ENCODE measurements at places on chromosomes 2 and 18. TPM values are rescaled to one million over a fixed set of nuclear protein-coding genes. Genes with fewer than 3 reads are reported as not detected.

GRCh38 chr2:217836901-217837491 is 165.8 kb downstream of the TNS1 start:
- DNase-seq, result peak; percentile 95

DNA sequence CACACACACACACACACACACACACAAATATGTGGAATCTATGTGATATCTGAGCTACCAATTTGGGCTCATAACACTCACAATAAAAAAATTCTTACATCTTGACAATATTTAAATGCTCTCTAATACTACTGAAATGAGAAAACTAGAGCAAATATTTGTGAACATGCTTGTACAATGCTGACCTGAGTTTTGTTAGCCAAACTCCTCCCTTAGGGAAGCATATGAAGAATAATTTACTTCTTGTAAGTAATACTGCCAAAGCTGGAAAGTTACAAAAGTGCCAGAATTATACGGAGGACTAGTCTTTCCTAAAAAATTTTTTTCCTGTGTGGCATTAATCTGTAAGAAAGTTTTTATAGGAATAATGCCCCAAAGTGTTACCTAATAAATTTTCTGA is 18.5 kb downstream of the MBD2 start:
- no peak for DNase-seq

DNA sequence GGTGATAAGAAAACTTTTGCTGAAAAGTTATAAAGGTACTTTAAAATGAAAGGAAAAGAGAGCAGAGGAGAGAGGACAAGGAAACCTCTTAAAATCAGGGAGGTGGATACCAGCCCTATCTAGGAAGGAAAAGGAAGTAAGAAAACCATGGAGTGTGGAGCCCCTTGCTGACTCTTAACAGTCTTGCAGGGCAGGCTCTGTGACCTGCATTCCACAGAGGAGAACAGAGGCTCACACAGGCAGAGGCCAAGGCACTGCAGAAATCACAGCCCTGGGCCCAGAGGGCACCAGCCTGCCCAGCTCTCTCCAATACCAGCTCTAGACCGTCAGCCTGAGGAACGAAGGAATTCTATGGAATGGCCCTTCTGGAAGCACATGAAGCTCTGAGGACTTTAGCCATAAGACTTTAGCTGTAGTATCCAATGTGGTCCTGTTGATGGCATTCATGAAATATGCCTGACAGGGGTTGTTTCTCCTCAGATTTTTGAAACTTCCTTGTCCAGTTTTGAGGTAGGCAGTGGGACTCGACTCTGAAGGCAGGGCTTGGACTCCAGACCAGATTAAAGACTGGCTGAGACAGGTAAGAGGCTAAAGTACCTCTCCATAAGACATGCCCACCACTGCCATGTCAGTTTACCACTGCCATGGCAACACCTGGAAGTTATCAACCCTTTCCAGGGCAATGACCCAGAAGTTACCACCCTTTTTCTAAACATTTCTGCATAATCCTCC is 216.3 kb downstream of the ANAPC1 start:
- DNase-seq, result peak; percentile 66

Gene TRIP12
- 107 TPM for total RNA-seq

DNA sequence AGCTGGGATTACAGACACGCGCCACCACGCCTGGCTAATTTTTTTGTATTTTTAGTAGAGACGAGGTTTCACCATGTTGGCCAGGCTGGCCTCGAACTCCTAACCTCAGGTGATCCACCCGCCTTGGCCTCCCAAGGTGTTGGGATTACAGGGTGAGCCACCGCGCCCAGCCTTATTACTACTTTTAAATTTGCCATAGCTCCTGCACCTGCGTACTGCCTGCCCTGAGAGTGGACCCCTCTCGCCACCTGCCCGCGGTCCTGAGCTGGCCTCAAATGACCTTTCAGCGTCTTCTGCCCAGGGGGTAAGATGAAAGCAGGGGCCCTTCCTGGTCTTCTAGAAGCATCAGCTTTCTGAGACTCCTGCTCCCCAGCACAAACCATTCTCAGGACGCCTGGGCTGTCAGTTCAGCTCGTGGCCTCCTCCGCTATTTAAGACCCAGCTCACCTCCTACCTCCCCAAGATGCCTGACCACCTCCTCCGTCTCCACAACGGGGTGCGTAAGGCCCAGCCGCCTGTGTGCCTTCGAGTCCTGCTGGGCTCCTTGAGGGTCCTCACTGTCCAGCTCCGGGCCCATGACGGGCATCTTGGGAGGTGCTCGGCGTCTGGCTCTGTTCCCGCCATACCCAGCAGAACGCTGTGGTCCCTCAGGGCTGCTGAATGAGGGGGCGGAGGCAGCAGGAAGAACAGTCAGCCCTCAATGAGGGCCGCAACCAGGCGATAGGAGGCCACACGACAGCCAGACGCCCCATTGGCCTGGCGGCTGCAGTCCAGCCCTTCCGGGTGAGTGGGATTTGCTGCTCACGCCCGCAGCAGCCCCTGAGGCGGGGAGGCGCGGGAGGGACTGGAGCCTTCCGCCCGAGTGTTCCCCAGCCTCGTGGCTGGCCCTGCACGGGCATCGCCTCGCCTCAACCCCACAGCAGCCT is 266.6 kb downstream of the TFCP2L1 start:
- no peak for DNase-seq

All from right atrium auricular region (tissue), 2 donors.